Foreskin keratinocyte (primary cell): ENCODE measurements at places on chromosomes 5 and 9. TPM values are rescaled to one million over a fixed set of nuclear protein-coding genes. Genes with fewer than 3 reads are reported as not detected.

- DNase-seq: no peak
Measured at GRCh38 chr5:133716532-133717183, 104.3 kb upstream of the FSTL4 start.

The POLR3G gene
- total RNA-seq: 21.6 and 24.1 TPM in 2 replicates

DNA sequence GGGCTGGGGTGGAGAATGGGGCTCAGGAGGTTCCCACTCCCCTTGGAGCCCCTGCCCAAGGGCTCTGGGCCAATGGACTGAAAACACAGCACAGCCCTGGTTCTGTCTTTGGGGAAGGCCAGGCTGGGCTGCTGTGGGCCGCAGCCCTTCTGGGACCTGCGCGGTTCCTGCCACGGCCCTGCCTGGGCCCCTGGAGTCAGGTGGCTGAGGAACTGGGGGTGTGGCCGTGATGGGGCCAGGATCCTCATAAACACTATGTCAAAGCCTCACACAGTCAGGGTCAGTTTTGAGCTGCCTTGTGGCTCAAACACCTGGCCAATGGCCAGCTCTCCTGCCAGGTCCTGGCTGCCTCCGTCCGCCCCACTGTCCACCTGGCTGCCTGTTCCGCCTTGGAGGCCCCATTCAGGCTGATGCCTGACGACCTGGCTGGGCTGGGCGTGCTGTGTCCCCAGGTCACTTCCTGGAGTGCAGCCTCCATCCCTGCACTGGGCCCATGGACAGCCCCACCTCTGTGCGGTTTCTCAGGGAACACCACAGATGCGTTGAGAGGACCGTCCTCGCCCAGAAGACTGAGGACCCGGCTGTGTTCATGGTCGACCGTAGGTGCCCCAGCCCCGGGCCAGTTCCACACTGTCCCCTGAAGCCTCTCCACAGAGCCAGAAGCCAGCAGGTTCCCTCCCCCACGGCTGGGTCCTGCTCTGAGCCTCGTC lies 27.5 kb downstream of the PAEP start:
- no peak for DNase-seq

GRCh38 chr5:158456756-158457155 lies 597.8 kb upstream of the CLINT1 start:
- DNase-seq: peak; percentile 52

DNA sequence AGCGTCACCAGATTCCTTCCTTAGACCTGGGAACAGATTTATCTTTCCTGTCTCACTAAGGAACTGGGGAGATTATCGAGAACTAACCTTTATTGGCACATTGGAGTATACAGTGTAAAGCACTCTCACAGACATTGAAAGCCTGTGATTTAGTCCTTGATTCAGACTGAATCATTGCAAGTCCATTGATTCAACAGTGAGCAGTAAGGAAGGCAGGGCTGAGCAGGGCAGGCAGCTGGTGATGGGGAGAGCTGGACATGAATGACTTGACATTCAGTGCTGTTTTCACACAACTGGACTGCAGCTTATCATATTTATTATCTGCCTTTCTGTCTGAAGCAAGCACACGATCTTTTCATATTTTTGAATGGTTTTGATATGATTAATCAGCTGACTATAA lies 16.2 kb downstream of the ISOC1 start:
- no peak for DNase-seq

The SYK gene
- 6.1 and 6.6 TPM in 2 replicates for total RNA-seq

The AK8 gene
- total RNA-seq: 0.14 TPM in 2 replicates

DNA sequence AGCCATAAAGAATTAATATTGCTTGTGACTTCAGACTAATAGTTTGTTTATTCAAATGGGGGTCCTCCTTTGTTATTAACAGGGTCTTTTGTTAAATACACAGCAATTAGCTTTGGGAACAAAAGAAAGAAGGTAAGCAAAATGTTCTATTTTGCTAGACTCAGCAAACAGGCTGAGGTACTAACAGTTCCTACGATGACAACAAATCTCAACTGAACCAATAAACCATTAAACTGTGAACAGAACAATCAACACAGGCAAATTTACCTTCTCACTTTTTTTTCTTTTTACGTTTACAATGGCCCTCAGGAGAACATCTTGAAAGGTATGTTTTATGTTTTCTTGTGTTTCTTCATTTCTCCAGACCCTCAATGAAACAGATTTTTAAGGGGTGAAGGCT lies 207.2 kb downstream of the NFIB start:
- DNase-seq: no peak

GRCh38 chr5:41924526-41924871 lies 582 bp upstream of the FBXO4 start:
- no peak for DNase-seq

DNA sequence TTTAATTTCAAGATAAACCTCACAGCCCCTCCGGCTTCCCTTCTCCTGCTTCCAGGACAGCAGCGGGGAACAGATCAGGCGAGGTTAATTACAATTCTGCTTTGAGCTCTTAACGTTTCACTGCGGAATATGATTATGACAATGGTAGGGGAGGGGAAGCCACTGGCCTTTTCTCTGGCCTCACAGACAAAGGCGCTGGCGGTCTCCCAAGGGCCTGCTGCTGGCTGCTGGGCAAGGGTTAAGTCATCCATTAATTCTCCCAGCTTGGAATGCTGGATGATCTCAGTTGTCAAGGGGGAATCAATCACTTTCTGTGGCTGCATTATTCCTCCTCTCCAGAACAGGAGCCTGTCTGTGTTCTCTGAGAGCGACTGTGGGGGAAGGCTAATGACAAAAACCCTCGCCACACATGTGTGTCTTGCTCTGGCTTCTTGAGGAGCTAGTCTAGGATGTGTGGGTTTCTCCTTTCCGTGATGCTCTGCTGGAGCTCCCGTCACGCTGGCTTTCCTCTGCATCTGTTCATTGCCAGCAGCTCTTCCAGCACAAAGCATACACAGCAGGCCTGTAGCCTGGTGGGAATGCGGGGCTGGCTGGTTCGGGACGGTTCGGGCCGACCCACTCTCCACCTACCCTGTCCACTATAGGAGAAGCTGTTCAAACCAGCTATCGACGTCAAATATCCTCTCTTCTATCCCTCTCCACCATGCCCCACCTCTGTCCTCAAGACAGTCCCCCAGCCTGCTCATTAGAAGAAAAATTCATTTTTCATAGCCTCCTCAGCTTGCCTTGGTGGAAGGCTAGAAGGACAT lies 82.8 kb downstream of the DCP2 start:
- DNase-seq: no peak

- no peak for DNase-seq
Measured at GRCh38 chr9:75101004-75101588, 12.8 kb downstream of the OSTF1 start.

- DNase-seq: no peak
Measured at GRCh38 chr5:82754759-82755158, 322.4 kb downstream of the TMEM167A start.

The ECSCR gene
- total RNA-seq: not detected in 2 replicates

The CDH18 gene
- total RNA-seq: 0.10 and 0.11 TPM in 2 replicates

- no peak for DNase-seq
Measured at GRCh38 chr5:55969956-55970355, 24.8 kb downstream of the IL6ST start.

- DNase-seq: no peak
Measured at GRCh38 chr5:140220032-140220697, 45.2 kb downstream of the CYSTM1 start.

DNA sequence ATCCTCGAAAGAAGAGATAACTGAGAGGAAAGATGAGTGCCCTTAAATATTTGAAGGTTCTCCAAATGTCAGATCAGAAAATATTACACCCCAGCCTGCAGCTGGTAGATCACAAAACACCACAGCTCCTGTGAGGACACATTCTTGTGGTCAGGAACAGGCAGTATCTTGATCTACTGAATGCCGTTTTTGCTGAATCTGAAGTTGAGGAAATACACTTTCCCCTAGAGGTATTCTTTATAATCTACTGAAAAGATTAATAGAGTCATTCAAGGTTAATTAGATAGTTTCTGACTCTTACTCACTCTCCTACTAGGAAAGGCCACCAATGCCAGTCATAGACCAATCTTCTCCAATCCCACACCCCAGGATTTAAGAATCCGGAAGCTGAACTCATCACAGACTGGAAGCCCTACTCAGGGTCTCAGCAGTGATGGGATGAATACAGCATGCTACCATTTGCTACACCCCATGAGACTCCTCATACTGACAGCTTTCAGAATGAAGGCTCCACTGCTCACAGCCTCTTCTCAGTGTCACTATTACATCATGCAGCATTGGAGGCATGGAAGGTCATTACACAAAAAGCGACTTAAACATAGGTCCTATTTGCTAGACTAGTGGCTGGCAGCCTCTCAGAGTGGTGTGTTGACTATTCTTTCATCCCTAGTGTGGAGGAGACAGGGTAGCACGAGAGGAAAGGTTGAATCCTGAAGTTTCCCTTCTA lies 143.9 kb upstream of the SLC1A3 start:
- DNase-seq: peak; percentile 92

The IGIP gene
- 1.4 and 1.6 TPM in 2 replicates for total RNA-seq

- DNase-seq: no peak
Measured at GRCh38 chr5:105030153-105030552, 1467.6 kb upstream of the NUDT12 start.

GRCh38 chr9:95726756-95727155 lies 148.7 kb upstream of the ERCC6L2 start:
- DNase-seq: peak; percentile 8

GRCh38 chr9:108475813-108476212 lies 380.0 kb downstream of the ACTL7B start:
- DNase-seq: no peak

GRCh38 chr9:91546574-91546973 lies 122.9 kb upstream of the NFIL3 start:
- DNase-seq: peak; percentile 65

- no peak for DNase-seq
Measured at GRCh38 chr5:10699987-10700386, 61.0 kb downstream of the DAP start.

DNA sequence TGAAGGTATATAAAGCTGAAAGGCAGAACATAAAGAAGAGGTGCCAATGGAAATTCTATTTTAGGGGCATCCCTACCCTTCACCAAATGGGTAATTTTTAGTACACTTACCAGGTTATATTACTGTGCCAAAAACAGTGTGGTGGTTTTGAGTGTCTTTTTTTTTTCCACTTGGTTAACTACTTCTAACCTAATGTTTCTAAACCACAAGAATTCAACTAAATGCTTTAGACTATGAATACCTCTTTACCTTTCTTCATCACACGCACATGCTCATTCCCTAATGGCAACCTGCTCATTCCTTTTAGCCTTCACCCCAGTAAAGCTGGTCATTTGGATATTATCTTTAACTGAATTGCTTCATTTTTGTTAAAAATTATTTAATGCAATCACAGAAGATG lies 215.6 kb downstream of the PIK3R1 start:
- no peak for DNase-seq

DNA sequence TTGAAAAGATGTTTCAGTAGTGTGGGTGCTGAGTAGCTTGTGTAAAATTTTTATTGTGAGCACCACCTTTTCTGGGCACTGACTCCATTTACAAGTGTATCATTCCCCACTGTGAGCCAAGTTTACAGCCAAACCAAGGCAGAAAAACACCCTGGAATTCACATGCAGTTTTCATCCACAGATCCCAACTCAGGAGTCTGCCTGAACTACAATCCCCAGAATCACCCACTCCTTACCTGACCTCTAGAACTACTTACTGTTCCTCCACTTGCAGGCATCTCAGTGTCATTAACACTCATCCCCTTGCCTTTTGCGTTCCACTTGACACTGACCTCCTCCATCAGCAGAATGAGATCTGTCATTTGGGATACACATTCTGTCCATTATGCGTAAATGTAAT lies 2042.6 kb upstream of the CDH6 start:
- no peak for DNase-seq

- DNase-seq: no peak
Measured at GRCh38 chr5:74822288-74822687, 43.9 kb downstream of the FAM169A start.

The MTX3 gene
- 15.4 and 16.2 TPM in 2 replicates for total RNA-seq

GRCh38 chr5:14724633-14725032 lies 60.1 kb downstream of the OTULIN start:
- DNase-seq: no peak

- no peak for DNase-seq
Measured at GRCh38 chr5:22779499-22779898, 73.6 kb downstream of the CDH12 start.

- no peak for DNase-seq
Measured at GRCh38 chr5:43412644-43413043, 453 bp upstream of the CCL28 start.

DNA sequence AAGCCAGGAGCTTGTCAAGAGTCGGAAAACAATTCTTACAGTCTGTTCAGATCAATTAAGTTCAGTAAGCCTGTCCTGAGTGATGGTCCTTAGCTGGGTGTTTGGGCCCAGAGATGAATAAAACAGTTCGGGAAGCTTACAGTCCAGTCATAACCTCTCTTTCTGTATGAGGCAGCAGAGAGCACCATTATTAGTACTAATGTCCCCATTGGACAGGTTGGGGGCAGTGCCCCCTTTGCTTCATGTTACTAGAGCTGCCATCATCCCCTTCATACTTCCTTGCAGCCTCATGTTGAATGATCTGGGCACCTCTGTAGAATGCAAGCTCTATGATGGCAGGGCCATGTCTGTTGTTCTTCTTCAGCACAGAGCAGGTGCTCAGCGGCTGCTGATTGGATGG lies 9.8 kb downstream of the DOCK2 start:
- DNase-seq: no peak

The INSL4 gene
- not detected in 2 replicates for total RNA-seq

GRCh38 chr9:135641047-135641446 lies 1.7 kb upstream of the GLT6D1 start:
- no peak for DNase-seq

The PTGDS gene
- not detected in 2 replicates for total RNA-seq

The LRRC8A gene
- total RNA-seq: 127 and 152 TPM in 2 replicates

GRCh38 chr5:59055745-59056448 lies 473.0 kb downstream of the RAB3C start:
- DNase-seq: no peak

The MORN5 gene
- total RNA-seq: not detected in 2 replicates

GRCh38 chr5:1297243-1297642 lies 2.4 kb upstream of the TERT start:
- no peak for DNase-seq

GRCh38 chr9:133371261-133371711 lies 4.6 kb downstream of the SURF4 start:
- DNase-seq: no peak

- peak; percentile 6 for DNase-seq
Measured at GRCh38 chr9:117487555-117488175, 72.8 kb upstream of the ASTN2 start.

DNA sequence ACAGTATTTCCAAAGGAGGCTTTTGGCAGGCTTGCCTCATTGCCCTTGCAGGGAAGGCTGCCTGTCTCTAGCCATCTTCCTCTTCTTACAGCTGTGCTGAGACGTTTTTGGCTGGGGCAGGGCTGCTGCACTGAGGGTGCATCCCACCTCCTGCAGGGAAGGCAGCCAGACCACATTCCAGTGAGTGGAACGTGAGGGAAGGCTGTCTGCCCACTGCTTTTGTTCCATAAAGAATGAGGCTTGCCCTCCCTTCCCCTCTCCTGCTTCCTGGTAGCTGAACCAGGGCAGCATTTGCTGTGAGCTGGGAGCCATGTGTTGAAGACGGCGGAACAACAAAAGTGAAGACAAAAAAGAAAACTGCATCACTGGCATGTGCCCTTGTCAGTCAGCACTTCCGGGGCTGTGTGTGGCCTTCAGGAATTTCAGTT lies 16.8 kb downstream of the MGAT1 start:
- peak; percentile 75 for DNase-seq
